Brain microvascular endothelial cell (primary cell): ENCODE measurements at places on chromosomes 12 and 14.
A peak's percentile ranks its signal among the peaks of the same experiment; 100 is the strongest.

DNA sequence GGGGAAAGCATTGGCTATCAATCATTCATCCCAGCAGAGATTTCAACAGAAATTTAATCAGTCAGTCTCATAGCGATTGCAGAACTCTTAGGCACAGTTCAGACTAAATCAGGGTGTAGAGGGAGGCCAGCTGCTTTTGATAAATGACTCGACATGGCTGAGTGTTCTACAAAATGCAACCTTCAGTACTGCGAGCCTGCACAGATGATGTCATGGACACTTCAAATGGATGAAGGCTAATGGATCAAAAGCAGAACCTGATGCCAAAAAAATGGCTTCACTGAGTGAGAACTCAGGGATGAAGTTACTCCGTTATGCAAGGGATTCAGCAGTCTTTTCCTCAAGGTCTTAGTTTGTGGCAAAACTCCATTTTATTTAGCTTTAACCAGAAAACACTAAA is 167.3 kb downstream of the DACT1 start:
- no peak for DNase-seq

- DNase-seq, result no peak
Measured at GRCh38 chr12:103698752-103699560, 111.9 kb downstream of the STAB2 start.

GRCh38 chr14:55075628-55076175 is 24.3 kb downstream of the MAPK1IP1L start:
- DNase-seq, result peak; percentile 64

- DNase-seq, result no peak
Measured at GRCh38 chr12:59344224-59344623, 251.6 kb upstream of the SLC16A7 start.
